ENCODE measurements at places on chromosomes 13 and 19.

DNA sequence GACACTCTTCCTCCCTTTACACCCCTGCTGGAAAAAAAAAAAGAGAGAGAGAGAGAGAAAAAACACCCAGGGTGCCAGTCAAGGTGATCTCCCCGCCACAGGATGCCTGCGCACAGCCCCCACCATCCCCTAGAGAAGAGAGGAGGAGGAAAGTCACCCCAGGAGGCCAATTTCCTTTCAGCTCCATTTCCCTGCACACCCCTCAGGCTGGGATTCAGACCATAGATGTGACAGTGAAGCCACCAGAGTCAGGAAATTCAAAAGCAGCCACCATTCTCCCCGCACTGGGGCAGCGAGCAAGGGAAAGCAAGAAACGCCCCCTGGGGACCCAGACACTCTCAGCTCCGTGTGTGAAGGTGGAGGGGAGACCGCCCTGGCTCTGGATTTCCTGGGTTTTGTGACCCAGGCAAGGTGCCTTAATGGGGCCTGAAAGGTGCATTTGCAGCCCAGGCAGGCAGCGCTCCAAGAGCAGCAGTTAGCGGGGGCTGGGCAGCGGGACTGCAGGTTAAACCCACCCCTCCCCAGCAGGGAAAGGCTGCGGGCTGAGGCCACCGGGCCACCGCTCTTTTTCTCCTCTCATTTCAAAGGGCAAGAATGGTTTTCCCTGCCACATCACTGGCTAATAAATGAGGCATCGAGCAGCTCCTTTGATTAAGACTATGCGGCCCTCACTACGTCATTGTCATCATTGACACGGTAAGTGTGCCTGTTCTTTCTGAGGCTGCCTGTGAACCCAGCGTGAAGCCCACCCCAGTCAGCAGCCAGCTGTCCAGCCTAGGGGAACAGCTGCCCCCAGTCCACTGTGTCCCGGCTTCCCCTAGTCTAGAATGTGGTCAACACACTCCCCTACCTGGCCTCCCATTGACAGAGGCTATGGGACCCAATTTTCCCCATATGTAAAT is 83.8 kb upstream of the TM9SF2 start:
- DNase-seq = no peak

- DNase-seq = no peak
Observed at GRCh38 chr13:41939398-41939797, 21.5 kb downstream of the VWA8 start.

- no peak for DNase-seq
Observed at GRCh38 chr19:35284153-35285094, 2.1 kb downstream of the HAMP start.

GRCh38 chr19:16698914-16699313 is 20.7 kb upstream of the NWD1 start:
- no peak for DNase-seq

DNA sequence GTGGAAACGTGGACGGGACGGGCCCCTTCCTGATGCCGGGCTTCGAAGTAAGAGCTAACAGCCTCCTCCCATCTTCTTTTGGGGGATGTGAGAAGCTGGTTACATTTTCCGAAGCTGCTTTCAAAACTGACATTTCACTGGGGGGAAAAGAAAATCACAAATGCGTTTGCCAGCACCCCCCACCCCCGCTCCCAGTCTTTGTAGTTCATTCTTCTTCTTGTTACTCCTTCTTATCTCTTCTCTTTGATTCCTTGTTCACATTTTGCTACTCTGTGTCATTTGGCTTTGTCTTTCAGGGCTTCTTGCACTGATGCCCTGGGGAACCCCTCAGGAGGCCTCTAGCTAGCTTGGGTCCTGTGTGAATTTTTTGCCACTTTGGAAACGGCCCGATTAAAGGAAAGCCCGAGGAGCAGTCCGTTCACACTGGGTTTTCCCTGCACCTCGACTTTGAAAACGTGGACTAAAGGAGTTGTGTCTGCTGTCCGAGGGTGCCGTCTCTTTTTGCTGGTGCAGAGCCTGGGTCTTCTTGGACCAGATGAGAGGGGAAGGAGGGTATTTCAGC is 1.3 kb downstream of the CARM1 start:
- DNase-seq = no peak

- DNase-seq = no peak
Observed at GRCh38 chr13:108779308-108779707, 149.9 kb downstream of the MYO16 start.

DNA sequence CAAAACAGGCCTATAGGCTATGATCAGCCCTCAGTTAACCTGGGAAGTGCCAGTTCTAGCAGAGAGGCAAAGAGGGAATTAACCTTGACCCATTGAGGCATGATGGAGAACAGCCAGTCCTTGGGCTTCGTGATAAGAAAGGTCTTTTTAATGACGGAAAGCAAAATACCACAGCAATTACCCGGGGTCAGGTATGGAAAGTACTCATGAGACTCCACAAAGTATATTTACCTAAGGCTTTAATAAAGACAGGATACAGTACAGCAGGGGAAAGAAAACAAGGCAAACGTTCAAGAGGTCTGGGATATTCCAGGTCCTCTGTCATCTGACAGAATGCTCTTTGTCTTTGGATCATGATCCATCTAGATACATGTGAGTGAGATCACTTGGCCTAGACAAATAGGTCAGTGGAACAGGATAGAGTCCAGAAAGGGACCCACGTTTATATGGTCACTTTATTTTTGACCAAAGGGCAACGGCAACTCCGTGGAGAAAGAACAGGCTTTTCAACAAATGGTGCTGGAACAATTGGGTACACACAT is 52.2 kb downstream of the WDFY2 start:
- DNase-seq = no peak

DNA sequence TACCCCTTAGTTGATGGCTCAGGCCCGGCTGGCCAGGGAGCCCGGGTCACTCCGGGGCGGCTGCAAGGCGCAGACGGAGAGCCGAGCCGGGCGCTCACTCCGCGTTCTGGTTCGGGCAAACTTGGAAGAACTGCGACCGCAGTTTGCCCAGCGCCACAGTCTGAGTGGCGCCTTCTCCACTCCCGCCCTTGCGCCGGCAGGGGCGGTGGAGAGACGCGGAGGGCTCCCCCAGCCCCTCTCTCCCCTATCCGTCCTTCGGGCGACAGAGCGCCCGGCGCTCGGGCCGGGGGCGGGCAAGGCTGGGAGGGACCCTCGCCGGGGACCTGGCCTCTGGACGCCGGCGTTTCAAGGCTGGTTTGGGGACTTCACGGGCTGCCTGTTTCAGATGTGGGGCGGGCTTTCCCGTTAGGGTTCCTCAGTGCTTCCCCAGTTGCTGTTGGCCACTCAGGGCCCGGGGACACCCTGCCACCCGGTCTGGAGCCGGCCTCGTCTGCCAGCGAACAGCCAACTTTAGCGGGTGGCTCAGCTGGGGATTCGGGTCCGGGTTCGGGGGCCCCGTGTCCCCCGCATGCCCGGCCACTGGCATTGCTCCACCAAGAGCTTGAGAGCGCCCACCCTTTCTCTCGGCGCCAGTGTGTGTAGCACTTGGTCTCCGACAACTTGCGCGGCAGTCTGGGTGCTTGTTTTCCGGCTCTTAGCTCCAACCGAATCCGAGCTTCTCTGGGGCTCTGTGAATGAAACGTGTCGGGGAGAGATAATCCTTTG is 1.5 kb downstream of the GPC6 start:
- no peak for DNase-seq

- DNase-seq = peak; percentile 75
Observed at GRCh38 chr19:12766051-12766521, 9.3 kb downstream of the HOOK2 start.

DNA sequence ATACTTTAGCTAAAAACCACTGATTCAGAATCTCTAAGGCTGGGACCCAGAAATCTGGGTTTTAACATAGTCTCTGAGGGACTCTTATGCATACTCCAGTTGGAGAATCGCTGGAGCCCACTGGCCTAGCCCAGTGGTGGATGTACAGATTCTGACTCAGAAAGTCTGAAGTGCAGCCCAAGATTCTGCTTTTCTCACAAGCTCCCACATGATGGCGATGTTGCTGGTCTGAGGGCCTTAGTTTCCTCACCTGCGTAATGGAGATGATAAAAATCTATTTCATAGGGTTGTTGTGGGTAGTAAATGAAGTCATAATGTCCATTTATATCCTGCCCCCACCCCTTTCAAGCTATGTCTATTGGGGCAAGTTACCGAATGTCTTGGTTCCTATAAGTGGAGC is 7.7 kb upstream of the CDADC1 start:
- peak; percentile 54 for DNase-seq

- DNase-seq = peak; percentile 83
Observed at GRCh38 chr19:41548954-41549688, 26.8 kb upstream of the CEACAM21 start.

- no peak for DNase-seq
Observed at GRCh38 chr13:79281339-79281747, 124.7 kb downstream of the RBM26 start.

GRCh38 chr19:2791876-2792275 is 6.6 kb downstream of the THOP1 start:
- DNase-seq = no peak

GRCh38 chr19:48149430-48149829 is 20.7 kb downstream of the LIG1 start:
- DNase-seq = no peak

DNA sequence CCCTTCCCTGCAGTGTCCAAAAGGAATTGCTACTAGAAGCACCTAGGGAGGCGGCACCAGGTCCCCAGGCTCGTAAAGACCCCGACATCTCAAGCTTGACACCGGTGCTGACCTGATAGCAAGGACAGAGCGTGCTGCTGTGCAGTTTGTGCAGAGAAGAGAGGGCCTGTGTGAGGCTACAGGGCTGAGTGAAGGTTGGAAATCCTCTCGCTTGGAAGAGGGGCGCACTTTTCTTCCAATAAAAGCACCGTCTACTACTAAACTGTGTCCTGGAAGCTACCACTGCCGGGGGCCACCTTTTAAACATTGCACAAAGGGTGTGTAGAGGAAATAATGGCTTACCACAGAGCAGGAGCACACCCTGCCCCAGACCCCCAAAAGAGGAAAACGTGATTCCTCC is 11.0 kb downstream of the TMEM272 start:
- DNase-seq = no peak

GRCh38 chr13:19888799-19889198 is 25.4 kb upstream of the ZMYM5 start:
- peak; percentile 49 for DNase-seq

GRCh38 chr13:31440132-31440531 is 240.4 kb downstream of the B3GLCT start:
- DNase-seq = no peak

GRCh38 chr19:5743630-5744029 is 23.2 kb downstream of the CATSPERD start:
- DNase-seq = no peak

DNA sequence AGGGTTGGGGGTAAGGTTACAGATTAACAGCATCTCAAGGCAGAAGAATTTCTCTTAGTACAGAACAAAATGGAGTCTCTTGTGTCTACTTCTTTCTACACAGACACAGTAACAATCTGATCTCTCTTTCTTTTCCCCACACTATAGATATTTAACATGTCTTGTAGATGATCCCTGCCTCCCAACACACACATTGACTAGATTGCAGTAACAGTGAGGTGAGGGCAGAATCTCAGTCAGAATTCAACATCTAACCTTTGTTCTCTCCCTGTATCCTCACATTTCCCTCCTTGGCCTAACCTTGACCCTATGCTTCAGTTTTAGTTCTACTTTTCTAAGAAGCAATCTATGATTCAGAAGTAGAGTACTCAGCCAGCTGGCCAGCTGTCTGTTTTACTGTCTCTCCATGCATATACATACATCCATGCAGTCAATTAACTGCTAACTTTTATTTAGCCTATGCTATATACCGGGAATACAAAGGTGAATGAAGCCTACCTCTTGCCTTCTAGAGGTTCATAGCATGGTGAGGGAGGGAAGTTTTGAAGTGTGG is 18.1 kb downstream of the DNAJC15 start:
- DNase-seq = no peak

DNA sequence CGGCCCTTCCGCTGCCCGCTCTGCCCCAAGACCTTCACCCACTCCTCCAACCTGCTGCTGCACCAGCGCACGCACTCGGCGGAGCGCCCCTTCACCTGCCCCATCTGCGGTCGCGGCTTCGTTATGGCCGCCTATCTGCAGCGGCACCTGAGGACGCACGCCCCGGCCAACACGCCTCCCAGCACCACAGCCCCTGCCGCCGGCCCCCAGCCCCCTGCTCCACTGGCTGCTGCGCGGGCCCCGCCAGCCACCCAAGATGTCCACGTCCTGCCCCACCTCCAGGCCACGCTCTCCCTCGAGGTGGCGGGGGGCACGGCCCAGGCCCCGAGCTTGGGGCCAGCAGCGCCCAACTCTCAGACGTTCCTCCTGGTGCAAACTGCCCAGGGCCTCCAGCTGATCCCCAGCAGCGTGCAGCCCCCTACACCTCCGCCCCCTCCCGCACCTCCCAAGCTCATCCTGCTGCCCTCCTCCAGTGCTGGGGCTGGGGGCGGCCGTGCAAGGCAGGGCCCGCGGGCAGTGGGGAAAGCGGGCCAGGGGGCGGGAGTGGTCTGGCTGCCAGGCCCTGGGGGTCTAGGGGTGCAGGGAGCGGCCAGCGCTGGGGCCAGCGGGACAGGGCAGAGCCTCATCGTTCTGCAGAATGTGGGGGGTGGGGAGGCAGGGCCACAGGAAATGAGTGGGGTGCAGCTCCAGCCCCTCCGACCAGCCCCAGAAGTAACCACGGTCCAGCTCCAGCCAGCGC is 1.9 kb upstream of the NAT14 start:
- no peak for DNase-seq

- DNase-seq = no peak
Observed at GRCh38 chr13:94390881-94391280, 88.6 kb downstream of the DCT start.

DNA sequence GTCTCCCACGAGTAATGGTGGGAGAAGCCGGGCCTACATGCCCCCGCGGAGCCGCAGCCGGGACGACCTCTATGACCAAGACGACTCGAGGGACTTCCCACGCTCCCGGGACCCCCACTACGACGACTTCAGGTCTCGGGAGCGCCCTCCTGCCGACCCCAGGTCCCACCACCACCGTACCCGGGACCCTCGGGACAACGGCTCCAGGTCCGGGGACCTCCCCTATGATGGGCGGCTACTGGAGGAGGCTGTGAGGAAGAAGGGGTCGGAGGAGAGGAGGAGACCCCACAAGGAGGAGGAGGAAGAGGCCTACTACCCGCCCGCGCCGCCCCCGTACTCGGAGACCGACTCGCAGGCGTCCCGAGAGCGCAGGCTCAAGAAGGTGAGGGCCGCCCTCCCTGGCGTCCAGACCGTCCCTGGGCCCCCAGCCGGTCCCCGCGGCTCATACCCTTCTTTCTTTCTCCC is 1.4 kb upstream of the USF2 start:
- DNase-seq = no peak

GRCh38 chr19:56476651-56477428 is at the start of gene ZNF667:
ZNF667 (minus strand) TSS chr19:56477345; CDS start chr19:56462370, 14,975 bp downstream.
- DNase-seq = no peak
